Prostate gland (tissue), 2 donors: ENCODE measurements at places on chromosomes 16 and 17. TPM values are rescaled to one million over a fixed set of nuclear protein-coding genes. Genes with fewer than 3 reads are reported as not detected.
A peak's percentile ranks its signal among the peaks of the same experiment; 100 is the strongest.

- DNase-seq, result no peak
Measured at GRCh38 chr17:4331614-4332013, 34.9 kb downstream of the UBE2G1 start.

- DNase-seq, result no peak
Measured at GRCh38 chr17:2634361-2634960, 41.0 kb downstream of the PAFAH1B1 start.

Gene PRSS33
- not detected for total RNA-seq

Gene TMEM100
- total RNA-seq, result 1.2 TPM

Gene KRT12
- not detected for total RNA-seq

- DNase-seq, result no peak
Measured at GRCh38 chr17:13099089-13099735, 81.4 kb upstream of the ELAC2 start.

DNA sequence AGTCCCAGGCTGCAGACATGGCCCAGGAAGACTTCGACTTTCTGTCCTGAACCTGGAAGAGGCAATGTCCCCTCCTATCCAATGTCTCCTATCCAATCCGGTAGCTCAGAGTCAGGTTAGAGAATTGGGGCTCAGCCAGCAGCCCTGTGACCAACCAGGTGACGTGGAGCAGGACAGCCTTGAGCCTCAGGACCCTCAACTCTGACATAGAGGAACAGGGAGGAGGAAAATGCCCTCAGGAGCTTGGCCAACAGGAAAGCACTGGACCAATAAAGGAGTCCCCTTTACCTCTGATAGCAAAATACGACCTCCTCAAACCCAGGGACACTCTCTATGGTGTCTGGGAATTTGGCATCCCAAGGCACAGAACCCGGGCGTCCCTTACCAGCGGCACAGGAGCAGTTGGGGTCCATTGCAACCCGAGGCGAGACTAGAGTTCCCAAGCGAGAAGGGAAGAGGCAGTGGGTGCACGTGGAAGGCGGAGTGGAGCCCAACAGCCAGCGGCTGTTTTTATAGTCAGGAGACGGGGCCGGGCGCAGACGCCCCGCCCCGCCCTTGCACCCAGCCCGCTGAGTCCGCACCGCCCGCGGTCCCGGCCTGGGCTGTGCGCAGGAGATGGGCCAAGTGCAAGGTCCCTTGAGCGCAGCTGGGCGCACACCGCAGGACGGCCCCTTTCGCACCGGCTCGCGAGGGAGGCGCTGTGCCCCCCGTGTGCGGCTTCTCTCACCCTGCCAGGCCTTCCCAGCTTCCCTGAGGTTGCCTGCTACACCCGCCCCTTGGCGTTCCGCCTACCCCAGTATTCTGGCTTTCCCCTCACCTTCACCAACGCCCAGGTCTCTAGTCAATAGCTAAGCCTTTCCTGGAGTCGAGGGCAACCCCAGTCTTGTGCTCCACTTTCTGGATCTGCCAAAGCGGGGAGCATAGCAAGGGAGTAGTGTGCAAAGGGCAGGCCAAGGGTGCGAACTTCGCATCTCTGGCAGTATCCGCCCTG lies at the start of gene MT1G:
Gene MT1G (minus strand): TSS at position 485 of the 991 bp plus-strand sequence. CDS start 72 bp downstream, at position 413.
- DNase-seq, result peak; percentile 33

GRCh38 chr16:6958184-6958583 lies 374.5 kb upstream of the RBFOX1 start:
- no peak for DNase-seq

Gene GCGR
- 0.97 TPM for total RNA-seq

- no peak for DNase-seq
Measured at GRCh38 chr17:44782326-44782850, 23.6 kb downstream of the ADAM11 start.

Gene SRCIN1
- 2.4 TPM for total RNA-seq

GRCh38 chr17:75241502-75241901 lies 19.9 kb downstream of the GGA3 start:
- DNase-seq, result no peak

Gene ZNF423
- total RNA-seq, result 6.1 TPM

GRCh38 chr16:68197250-68197649 lies 38.7 kb downstream of the ESRP2 start:
- no peak for DNase-seq
